GM03348 (cell line): ENCODE measurements at places on chromosomes 4 and X.

- DNase-seq: no peak
Observed at GRCh38 chr4:16750216-16750615, 148.2 kb downstream of the LDB2 start.

- no peak for DNase-seq
Observed at GRCh38 chr4:165604181-165604580, 225.4 kb downstream of the CPE start.

GRCh38 chr4:150136481-150136880 is 58.2 kb downstream of the DCLK2 start:
- DNase-seq: peak; percentile 18

DNA sequence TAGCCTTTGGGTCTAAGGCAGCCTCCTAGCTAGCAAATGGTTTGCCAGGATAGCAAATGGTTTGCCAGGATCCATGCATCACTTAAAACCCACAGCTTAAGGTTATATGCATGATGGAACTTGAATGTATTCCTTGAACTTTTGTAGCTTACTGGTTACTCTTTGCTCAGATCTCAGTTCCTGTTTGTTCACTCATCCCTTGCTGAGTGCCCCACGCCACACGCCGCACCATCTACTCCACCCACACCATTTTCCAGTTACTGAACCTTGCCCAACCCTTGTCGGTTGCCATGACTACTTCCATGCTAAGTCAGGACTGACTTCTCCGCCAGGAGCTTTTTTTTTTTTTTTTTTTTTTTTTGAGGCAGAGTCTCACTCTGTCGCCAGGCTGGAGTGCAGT is 29.5 kb upstream of the XIAP start:
- no peak for DNase-seq

GRCh38 chr4:122876456-122876855 is 45.9 kb downstream of the NUDT6 start:
- no peak for DNase-seq

- peak; percentile 11 for DNase-seq
Observed at GRCh38 chr4:107640197-107640596, 79.8 kb downstream of the PAPSS1 start.

- no peak for DNase-seq
Observed at GRCh38 chr4:1325681-1326635, 21.1 kb upstream of the UVSSA start.

- no peak for DNase-seq
Observed at GRCh38 chrX:37906357-37906756, 59.0 kb upstream of the DYNLT3 start.

- DNase-seq: peak; percentile 60
Observed at GRCh38 chr4:137124278-137124932, 407.9 kb downstream of the PCDH18 start.

GRCh38 chr4:185566972-185567371 is 31.7 kb upstream of the PDLIM3 start:
- peak; percentile 41 for DNase-seq

- DNase-seq: no peak
Observed at GRCh38 chrX:134364711-134365110, 95.3 kb upstream of the HPRT1 start.

DNA sequence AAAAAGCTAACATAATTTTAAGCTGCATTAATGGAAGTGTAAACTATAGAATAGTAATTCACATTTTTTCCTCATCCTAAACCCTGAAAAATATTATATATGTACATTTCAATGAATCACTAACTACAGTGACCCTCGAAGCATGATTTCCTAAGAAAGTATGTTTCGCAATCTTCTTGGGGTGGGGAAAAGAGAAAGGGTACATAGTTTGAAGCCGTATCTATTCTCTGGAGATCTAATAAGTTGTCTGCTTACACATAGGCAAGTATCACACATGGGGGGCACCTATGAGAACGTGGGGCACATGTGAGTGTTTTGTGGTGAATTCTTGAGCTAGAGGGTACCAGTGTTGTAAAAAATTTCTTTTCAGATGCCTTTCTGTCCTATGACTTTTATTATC is 71.2 kb downstream of the JADE1 start:
- DNase-seq: no peak

GRCh38 chr4:73895201-73896175 is 26.3 kb downstream of the CXCL1 start:
- no peak for DNase-seq

GRCh38 chr4:80185787-80186548 is 11.3 kb upstream of the PRDM8 start:
- DNase-seq: no peak

DNA sequence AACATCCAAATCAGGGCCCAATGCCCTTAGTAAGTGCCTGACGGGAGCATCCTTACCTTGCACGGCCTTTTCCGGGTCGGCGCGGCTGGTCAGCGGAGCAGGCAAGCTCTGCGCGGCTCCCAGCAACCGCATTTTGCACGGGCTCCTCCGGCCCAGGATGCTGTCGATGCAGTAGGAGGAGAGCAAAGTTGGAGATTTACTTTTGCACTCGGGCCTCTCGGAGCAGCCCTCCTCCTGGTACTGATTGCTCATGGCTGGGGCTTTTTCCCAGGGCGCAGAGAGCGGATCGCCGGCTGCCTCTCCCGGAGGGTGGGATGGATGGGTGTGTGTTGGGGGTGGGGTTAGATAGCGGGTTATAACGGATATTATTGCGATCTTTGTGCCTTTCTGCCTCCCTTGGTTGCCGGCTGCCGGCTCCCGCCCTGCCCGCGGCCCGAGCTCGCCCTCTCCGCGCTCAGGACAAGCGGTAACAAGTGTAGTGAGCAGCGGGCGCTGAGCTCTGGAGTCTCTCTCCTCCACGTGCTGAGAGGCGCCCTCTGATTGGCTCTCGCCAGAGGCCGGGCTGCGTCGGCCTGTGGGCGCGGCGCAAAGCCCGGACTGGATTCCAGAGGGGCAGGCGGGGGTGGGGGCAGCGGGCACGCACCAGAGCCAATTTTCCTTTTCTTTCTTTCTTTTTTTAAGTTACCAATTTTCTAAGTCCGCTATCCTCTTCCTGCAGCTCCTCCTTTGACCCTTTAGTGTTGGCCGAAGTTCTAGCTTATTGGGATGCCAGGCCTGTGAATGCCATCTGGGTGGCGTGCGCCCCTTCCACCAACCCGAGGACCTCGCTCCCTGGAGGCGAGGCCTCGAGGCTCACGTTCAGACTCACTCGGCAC is at the start of gene ARX:
TSS of gene ARX (minus strand) at position 480 of the 875 bp plus-strand sequence. CDS start at position 252, 228 bp downstream.
- DNase-seq: peak; percentile 65

GRCh38 chr4:15234116-15234855 is 193.5 kb upstream of the C1QTNF7 start:
- peak; percentile 51 for DNase-seq

DNA sequence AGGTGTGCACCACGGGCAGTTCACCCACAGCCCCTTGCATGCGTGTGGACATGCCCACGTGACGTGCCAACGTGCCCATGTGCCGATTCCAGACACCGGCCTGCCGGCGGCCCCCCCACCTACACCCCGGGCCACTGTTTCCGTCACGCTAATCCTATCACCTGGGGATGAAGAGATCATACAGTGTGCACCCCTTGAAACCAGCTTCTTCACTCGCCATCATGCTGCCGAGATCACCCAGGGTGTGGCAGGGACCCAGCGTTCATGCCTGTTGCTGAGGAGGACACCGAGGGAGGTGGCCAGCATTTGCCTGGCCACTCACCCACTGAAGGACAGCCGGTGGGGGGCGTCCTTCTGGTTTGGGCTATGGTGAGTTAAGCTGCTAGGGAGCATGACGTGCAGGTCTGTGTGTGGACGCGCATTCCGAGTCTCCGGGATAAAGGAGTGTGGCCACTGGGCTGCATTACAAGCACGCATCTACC is 14.1 kb downstream of the CTBP1 start:
- DNase-seq: no peak

DNA sequence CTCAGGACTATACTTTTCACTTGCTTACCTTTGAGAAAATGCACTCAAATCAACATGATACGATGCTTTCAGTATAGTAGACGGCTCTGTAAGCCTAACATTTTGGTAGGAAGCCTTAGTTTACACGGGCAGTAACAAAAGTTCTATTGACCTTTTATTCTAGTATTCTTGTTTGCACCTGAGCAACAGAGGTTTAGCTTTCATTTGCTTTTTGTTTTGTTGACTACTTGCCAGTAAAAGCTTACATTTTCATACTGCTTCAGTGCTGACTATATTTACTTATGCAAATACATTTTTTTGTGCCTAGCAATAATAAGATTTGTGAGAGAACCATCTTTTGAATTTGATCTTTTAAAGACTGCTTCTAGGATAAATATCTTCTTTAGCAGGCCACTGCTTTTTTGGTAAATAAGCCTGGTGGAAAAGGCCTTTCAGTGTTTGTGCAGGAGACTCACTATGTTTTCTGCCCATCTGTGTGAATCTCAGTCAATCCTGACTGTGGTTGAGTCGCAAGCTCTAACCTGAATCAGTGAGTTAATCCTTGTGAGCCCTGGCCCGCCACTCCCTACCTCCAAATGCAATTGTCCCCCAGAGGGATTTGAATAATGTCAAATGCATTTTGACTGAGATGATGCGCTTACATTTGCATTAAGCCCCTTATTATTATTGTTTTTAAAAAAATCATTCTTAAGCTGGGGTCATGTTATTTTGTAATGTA is 21.9 kb downstream of the FHIP1A start:
- no peak for DNase-seq

DNA sequence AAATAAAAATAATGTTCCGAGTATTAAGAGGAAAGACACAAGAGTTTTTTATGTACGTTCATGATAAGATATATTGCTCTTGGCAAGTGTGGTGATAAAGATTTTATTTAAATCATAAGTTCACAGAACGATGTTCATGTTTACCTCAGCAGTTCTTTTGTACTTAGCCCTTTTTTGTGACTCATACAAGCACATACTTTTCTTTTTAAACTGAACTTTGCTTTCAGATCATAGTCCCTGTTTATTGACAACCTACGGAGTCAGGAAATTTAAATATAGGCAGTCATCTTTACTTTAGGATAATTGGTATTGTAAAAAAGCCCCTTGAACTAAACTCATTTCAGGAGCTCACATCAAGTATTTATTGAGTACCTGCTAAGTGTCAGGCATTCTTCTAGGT is 1.3 kb upstream of the CTSO start:
- no peak for DNase-seq

DNA sequence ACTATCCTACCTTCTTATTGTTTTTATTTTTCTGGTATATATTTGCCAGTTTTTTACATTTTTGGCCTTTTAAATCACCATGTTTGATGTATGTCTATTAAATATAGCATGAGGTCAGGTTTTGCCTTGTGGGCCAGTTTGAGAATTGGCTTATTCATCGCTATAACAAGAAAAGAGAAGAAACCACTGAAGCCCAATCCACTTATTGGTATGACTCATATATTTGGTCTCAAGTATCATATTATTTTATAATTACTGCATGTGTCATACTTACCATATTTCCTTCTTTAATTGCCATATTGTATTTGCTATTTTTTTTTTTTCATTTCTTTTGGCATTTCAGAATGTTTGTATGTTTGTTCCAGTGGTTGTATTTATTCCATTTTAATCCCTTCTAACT is 99.3 kb downstream of the IRF2 start:
- DNase-seq: no peak
